ENCODE measurements at places on chromosomes 12 and 14.

DNA sequence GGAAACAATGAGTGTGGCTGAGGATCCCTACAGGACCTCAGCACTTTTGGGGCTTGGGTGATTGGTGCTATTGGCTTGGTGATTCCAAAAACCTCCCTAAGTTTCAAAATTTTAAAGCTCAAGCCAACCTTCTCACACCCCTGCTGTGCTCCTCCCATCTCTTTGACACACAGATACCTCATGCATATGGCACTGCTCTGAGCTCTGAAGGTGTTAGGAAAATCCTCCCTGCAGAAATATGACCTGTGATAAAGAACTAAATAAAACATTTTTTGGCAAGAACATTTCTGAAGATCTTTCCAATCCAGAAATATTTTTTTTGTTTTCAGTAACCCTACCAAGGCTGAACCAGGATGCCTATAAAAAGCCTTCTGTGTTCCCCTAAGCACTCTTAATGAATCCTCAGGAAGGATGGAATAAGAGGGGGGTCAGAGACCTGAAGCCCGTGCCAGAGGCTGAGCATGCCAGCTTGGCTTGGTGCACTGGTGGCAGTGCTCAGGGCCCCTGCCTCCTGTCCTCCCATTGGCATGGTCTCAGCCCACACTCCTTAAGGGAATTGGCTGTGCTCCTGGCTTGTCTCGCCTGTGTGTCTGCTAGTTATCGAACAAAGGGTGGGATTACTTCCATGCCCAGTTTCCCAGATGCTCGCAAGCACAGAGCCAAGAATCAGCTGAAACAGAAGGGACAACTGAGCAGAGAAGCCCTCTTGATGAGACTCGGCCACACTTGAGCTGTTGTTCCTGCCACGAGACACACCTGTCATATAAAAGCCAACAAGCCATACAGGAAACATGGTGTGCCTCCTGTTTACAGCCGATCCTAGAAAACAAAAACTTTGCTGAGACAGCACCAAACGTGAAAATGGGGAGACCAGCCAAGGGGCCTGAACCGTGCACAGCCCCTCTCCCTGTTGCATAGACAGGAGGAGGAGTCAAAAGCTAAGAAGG, 132.7 kb upstream of the EEA1 start:
- no peak for DNase-seq

GRCh38 chr12:5856692-5857091, 88.4 kb downstream of the ANO2 start:
- no peak for DNase-seq

- DNase-seq, result no peak
These were observed 15.5 kb upstream of the ETV6 start for GRCh38 chr12:11633968-11634367.

- DNase-seq, result no peak
These were observed 1.3 kb downstream of the ESYT1 start for GRCh38 chr12:56129206-56129941.

GRCh38 chr12:109029411-109029810, 8.5 kb upstream of the SVOP start:
- DNase-seq, result no peak

- no peak for DNase-seq
These were observed 198.5 kb upstream of the PWP1 start for GRCh38 chr12:107487011-107487680.

All from NCI-H1436 treated with DMSO at 0.1 percent for 48 hours (cell line).